ENCODE measurements at places on chromosomes 12 and 14.

DNA sequence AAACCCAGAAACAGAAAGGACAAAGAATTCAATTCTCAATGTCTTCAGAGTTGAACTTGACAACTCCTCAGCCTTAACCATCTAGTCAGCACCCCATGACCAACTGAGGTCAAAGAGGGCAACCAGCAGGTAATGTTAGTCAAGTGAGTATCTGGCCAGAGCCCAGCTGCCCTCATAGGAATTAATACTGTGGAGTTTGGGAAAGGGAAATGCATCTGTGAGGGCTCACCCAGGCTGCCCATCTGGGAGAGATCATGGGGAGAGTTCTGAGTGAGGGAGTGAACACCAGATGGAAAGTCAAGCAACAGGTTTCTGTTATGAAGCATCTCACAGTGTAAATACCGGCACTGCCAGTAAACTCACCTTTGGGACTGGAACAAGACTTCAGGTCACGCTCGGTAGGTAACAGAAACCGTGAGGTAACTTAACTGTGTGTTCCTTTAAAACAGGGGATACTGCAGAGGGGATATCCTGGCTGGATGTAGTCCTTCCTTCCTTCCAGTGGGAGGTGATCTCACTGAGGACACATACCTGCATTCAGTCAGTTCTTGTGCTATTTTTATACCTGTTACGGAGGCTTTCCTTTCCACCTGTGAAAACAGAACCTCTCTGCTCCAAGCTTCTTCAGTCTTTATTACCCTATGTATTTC lies 94.4 kb downstream of the DAD1 start:
- no peak for DNase-seq

GRCh38 chr12:110174373-110174996 lies 50.3 kb downstream of the IFT81 start:
- DNase-seq, result no peak

DNA sequence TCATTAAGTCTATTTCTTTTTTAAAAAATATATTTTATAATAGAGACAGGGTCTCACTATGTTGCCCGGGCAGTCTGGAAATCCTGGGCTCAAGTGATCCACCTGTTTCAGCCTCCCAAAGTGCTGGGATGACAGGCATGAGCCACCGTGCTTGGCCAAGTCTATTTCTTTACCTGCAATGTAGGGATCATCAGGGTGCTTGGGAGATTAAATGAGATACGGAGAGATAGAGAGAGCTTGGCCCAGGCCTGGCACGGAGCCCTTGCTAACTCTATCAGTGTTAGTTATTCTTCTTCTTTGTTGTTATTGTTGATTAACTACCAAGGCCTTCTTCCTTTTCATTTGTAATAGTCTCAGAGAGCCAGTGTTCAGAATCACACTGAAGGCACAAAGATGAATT lies 3.1 kb downstream of the CABP1 start:
- DNase-seq, result no peak

DNA sequence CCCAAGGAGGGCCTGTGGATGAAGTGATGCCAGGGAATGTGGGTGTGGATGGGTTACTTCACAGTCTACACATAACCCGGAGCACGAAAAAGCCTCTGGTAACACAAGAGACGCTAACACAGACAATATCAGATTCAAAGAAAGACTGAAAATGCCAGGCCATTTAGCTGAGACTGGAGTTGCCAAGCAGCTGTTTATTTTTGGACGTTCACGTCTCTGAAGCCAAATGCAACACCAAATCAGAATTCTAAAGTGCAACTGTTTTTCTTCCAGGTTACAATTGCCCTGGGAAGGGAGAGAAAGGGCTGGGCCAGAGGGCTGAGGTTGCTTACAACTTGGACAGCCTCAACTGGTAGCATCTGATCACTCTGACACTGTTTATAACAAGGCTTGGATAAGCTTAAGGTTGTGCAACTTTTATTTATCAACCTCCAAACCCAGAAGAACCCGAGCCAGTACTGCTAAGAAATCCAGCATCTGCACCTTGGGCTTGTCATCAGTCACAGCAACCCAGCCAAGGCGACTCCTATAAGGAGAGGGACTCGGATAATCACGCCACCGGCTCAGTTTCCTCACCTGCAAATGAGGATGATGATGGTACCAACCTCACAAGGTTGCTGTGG lies 24.8 kb downstream of the NUAK1 start:
- no peak for DNase-seq

- no peak for DNase-seq
Observed at GRCh38 chr14:40133463-40133862, 701.2 kb upstream of the FBXO33 start.

DNA sequence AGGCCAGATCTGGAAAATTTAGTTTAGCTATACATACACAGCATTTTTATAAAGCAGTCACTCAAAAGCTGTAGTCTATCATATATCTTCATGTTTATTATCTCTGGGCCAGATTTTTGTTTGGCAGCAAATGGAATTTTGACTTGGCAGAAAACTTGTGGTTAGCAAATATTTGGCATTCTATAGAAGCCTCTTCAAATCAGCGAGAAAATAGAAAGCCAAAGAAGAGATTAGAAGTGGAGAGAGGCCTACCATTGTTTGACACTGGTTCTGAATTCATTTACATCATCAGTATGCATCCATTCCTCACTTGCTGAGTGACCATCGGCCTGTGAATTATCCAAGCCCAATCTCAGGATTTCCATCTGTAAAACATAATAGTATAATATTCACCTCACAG lies 1077.6 kb downstream of the GALC start:
- DNase-seq, result no peak

DNA sequence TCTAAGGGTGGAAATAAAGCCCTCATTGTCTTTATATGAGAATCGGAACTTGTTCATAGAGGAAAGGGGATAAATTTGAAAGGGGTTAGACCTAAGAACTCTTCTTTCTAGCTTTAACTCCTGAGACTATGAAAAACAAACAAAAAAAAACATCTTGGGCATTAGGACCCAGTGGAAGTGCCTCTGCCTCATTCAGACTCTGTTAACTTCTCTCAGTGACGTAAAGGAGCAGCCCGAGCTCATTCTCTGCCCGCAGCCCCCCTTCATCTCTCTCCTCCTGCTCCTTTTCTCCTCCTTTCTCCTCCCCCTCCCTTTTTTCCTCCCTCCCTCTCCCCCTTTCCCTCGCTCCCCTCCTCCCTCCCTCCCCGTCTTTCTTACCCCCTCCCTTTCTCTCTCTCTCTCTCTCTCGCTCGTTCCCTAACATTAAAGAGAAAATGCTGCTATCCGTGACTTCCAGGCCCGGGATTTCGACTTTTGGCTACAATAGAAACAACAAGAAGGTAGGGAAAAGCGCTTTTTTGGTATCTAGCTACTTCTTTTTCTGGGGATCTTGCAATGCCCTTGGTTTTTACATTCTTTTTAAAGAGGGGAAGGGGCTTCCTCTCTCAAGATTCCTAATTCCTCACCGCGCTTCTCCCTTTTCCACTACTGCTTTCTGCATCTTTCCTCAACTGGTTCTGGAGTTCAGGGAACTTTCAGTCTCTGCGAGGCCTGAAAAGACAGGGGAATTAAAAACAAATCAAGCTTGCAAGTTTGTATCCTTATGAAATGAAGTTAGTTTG lies at the start of gene RBMS2:
RBMS2 (plus strand) TSS at position 231 of the 782 bp plus-strand sequence; CDS start at position 435, 204 bp downstream.
- peak; percentile 18 for DNase-seq

DNA sequence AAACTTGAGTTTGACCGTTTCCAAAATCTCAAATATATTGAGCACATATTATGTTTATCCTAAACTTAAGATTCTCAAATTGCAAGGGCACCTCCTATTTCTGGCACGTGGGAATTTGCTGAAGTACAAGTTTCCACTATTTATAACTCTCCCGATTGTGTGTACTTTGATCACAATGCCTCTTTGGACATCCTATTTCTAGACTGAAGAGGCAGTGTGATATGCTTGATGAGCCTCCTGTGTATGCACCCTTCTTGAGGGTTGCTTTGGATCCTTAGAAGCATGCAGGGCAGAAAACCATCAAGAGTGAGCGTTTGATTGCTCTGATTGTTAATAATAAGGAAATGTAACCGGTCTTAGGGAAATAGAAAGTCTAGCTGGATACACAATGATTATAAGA lies 218.9 kb upstream of the RBM19 start:
- no peak for DNase-seq

DNA sequence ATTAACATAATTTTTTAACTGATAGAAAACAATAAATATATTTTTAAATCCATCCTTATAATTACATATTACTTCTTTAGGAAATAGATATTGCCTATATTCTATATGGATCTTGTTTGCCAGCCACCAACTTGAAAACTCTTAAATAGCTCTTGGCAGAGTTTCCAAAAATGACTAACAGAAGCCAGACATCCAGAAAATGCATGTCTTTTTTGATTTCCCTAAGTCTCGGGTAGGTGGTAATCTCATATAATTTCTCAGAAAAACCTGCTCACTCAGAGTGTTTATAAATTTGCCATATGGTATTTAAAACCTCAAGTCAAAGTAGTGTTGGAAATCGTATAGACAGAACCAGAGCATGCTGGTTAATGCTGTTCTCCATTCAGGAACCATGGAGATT lies 360.4 kb upstream of the FOXG1 start:
- no peak for DNase-seq

Data from GF-D8 (cell line).